ENCODE measurements at places on chromosomes 7 and 10.

DNA sequence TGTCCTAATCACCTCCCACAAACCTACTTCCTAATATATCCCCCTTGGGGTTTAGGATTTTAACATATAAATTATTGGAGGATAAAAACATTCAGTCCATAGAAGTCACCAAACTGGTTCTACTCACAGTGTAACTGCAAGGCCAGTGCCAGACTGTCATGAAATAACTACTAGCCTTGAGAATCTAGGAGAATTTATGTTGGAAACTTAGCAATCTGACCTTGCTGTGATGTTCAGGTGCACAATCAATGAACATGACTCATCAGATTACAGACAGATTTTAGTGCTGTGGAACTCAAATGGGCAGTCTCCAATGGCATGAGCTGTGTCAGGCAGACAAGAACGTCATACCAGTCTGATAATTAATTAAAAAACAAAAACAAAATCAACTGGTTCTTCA lies 571.4 kb upstream of the IGFBP3 start:
- no peak for DNase-seq

- DNase-seq: no peak
These were observed 10.8 kb upstream of the VSIR start for GRCh38 chr10:71783917-71784678.

- no peak for DNase-seq
These were observed 24.9 kb upstream of the WDFY4 start for GRCh38 chr10:48659790-48660189.

DNA sequence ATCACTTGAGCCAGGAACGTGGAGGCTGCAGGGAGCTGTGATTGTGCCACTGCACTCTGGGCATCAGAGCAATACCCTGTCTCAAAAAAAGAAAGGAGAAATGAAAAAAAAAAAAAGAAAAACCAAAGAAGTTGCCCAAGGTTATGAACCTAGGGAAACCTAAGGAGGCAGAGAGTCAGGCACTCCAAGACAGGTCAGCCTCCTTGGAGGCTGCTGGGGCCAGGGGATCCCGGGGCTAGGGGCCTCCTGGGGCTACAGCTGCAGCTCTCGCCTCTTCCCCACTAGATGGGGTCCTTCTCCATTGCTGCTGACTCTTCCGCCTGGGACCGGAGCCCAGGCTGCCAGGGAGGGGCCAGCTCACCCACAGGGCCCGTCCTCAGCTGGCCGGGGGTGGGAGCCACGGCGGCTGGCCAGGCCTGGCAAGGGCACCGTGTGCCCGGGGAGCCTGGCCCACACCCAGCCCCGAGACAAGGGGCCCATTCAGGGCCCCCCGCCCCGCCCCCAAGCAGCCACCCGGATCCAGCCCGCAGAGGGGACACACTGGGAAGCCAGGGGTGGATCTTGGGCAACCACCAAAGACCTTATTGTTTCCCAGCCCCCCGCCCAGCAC lies 1.7 kb upstream of the SPACDR start:
- DNase-seq: no peak

DNA sequence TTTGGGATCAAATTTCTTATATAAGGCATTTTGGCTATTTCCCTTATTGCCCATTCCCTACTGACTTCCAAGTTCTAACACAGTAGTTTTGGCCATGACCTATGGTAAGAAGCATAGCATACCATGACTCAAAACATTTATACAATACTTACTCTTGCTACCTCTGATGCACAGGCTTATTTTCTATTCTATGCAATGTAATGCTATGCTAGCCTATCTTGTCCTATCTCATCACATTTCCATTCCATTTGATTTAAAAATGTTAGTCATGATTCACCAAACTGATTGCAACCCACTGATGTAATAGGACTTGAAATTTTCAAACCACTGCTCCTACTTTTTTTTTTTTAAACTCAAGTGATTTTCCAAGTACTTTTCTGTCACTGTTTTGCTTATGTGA lies 658.5 kb downstream of the TYW1 start:
- no peak for DNase-seq

DNA sequence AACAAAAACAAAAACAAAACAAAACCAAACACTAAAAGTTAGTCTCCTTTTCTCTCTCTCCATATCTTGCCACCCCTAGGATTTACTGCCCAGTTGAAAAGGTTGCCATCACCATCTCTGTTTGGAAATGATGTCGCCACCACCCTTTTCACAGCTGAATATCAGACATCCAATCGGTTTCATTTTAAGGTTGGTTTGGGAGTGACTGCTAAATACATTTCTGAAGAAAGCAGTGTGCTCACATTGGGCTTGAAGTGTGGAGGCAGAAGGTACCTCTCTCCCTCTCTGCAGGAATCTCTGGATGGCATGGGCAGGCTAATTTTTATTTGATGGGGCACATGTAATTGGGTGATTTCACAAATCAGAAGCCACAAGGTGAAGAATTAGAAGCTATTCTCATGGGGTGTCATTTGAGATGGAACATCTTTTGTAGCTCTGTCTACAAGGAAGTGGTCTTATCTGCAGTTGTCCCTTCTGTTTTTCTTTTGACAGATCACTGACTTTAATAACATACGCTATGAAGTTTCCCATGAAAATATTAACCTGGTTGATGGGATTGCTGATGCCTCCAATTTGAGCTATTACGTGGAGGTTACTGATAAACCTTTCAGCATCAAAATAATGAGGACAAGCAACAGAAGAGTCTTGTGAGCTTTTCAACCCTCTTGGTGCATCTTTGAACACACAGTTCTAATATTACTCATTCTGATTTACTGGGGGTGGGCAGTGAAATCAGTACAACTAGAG lies 20.1 kb downstream of the MGAM2 start:
- DNase-seq: no peak

GRCh38 chr10:111186358-111186757 lies 109.5 kb downstream of the ADRA2A start:
- no peak for DNase-seq

GRCh38 chr10:122812751-122813150 lies 32.9 kb downstream of the CUZD1 start:
- DNase-seq: no peak

- DNase-seq: no peak
These were observed 6.9 kb upstream of the TNRC18 start for GRCh38 chr7:5430612-5430947.

Data from cortex of kidney (tissue), 1 donor.